ENCODE measurements at places on chromosomes 12 and 14. TPM values are rescaled to one million over a fixed set of nuclear protein-coding genes. Genes with fewer than 3 reads are reported as not detected.

Gene LALBA
- not detected for total RNA-seq

Gene TSPAN9
- total RNA-seq = 201 TPM

Gene DLGAP5
- 0.80 TPM for total RNA-seq

Gene TPPP2
- 0.44 TPM for total RNA-seq

Gene LBHD2
- total RNA-seq = 0.47 TPM

Gene PLEKHG3
- total RNA-seq = 37.7 TPM

Gene TCL1B
- not detected for total RNA-seq

Gene SERPINA10
- total RNA-seq = not detected

DNA sequence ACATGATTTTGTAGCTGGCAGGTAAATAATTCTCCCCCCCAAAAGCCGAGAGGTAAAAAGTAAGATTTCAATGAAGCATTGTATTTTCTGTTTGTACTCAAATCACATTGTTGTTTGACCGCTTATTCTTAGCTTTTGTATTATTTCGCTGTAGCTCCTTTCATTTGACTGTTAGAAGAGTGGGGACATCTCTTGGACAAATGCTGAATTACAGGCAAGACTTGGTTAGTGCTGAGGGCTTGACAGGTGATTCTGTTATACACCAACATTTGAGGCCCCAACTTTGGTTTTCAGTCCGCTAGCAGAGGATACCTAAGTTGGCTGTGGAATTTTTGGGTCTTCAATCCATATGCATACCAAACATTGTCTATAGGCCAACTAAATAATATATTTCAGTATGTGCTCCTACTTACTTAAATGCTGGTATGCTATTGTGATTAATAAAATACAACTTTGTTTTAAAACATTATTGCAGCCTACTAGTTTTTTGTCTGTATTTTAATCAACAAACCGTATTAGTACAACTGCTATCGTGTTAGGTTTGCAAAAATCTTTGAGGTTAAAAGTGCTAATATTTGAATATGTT is 102.2 kb downstream of the ERC1 start:
- no peak for DNase-seq

- peak; percentile 26 for DNase-seq
Measured at GRCh38 chr12:46825591-46826414, at the start of gene SLC38A4. SLC38A4 (minus strand) TSS chr12:46825997; CDS start chr12:46793071, 32,926 bp downstream.

DNA sequence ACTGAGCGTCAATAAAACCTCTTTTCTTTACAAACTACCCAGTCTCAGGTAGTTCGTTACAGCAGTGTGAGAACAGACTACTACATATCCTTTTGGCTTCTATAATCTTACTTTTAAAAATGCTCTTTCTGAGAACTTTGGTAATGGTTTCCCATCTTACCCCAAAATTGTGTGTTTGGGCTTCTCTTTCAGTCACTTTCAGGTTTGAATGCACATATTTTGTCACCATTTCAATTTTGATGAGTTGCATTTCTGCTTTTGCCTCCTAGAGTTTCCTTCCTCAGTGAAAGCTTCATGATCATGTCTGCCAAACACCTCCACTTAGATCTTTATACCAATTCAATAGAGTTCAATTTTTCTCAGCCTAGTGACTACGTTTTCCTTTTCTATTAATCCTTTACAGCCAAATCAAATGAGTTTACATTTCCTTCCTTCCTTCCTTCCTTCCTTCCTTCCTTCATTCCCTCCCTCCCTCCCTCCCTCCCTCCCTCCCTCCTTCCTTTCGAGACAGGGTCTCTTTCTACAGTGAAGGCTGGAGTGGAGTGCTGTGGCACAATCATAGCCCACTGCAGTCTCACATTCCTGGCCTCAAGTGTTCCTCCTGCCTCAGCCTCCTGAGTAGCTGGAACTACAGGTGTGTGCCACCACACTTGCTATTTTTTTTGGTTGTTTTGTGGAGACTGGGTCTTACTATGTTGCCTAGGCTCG is 124.9 kb downstream of the BCAT1 start:
- no peak for DNase-seq

GRCh38 chr12:57011438-57012424 is 4.6 kb downstream of the TAC3 start:
- no peak for DNase-seq

DNA sequence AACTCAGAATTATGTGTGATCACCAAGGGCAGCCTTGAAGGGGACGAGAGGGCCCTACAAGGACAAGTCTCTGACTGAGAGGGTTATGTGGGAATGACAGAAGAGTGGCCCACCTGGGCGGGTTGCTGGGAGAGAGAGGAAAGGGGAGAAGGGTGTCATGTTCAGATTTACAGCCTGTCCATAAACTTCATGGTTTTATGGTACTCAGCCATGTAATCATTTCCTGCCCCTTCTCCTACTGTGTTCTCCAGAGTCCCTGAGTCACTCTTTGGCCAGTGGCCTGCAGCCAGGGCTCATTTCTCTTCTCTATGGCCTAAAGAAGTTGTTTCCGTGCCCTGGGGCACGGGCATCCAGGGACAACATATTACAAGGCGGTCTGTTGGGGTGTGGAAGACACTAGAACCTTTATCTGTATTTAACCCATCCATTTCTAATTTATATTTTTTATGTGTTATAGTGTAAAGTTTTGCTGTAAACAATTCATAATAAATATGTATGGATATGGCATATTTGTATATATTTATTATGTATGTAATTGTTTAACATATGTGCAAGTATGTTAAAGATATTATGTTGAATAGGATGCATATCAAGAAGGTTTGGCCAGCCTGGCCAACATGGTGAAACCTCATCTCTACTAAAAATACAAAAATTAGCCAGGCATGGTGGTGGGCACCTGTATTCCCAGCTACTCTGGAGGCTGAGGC is 26.9 kb downstream of the DDX47 start:
- peak; percentile 40 for DNase-seq

DNA sequence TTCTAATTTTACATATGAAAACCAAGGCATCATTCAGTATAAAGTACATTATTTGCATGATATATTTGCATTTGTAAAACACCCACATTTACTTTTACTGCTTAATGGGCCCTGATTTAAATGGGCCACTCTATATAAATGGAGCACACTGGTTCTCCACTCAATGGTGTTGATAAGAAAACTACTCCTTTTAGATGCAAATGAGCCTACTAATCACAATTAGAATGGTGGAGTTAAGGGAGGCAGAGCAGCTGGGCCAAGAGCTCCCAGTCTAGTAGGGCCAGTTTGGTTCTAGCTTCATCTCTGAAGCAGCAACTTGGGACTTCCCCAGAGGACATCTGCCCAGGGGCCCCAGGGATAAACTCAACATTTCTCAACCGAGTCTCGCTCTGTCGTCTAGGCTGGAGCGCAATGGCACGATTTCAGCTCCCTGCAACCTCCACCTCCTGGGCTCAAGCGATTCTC is 120.7 kb downstream of the FOXN3 start:
- DNase-seq = no peak

- DNase-seq = no peak
Measured at GRCh38 chr12:6084261-6084968, 40.1 kb downstream of the VWF start.

DNA sequence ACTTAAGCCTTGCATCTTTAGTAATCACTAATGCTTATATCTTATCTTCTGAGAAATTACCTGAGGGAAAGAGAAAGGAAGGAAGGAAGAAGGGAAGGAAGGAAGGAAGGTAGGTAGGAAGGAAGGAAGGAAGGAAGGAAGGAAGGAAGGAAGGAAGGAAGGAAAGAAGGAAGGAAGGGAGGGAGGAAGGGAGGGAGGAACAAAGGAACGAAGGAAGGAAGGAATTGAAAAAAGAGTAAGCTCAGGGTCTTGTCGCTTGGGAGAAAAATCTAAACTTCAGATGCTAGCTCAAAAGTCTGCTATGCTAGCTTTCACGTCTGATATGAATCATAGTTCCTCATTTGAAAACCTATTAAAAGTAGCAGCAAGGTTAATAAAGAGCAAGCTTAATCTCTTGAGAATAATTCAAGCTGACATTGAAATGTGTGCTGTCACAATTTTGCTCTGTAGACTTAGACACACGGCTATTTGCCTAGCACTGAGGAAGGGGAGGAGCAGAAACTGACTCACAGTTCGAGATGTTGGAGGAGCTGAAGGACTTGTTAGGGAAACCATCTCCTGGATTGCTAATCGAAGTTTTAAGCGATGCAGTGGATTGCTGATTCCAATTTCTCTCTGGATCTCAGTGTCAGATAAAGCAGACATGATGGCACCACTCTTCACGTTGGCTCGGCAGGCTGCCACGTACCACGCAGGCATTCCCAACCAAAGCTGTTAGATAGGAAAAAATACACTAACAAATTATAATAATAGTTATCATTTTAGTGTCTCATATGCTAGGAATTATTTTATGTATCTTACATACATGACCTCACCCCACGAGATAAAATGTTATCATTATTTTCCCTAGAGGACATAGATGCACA is 216.7 kb downstream of the ACSS3 start:
- DNase-seq = no peak

GRCh38 chr12:104763168-104763805 is 194.8 kb downstream of the SLC41A2 start:
- DNase-seq = no peak

DNA sequence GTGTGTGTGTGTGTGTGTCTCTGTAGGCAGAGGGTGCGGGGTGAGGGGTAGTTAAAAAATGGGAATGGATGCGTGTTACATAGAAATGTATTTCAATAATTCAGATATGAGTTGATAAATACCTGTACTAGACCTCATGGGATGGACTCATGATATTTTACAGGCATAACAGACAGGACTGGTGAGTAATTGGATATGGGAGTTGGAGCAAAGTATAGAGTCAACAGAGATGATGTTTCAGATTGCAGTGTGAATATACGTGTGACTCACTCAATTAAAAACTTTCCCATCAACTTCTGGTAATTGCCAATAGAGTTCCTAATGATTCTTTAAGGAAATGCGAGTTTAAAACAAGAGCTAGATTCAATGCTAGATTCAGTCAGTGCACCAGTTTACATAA is 711.9 kb downstream of the C12orf50 start:
- no peak for DNase-seq

- DNase-seq = no peak
Measured at GRCh38 chr14:70924521-70924920, 17.3 kb downstream of the PCNX1 start.

DNA sequence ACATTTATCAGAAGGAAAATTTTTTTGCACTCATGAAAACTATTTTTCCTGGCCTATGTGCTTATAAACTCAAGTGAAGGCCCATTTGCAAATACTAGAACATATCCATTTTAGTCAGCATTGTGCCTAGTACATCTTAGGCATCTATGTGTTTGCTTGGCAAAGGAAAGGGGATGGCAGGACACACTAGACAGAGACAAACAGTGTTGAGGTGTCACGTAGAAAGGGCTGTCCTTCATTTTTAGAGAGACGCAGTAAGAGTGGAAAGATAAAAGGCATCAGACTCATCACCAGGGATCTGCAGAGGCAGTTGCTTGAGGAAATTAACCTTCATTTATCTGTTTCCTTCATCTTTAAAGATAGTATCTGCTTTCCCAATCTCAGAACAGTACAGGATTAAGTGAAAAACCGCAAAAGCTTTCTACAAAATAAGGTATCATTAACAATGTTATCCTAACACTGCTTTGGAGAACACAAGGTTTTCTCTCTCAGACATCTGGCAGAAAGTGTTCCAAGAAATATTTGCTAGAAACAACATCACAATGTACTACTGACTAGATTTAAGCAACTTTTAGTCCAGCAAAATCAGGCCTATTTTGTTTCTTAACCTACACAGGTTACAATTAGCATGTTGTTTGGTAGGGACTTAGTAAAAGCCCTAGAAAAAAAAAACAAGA is 2.0 kb downstream of the YBX3 start:
- DNase-seq = no peak

GRCh38 chr12:90484094-90484493 is 470.9 kb downstream of the CCER1 start:
- DNase-seq = no peak

DNA sequence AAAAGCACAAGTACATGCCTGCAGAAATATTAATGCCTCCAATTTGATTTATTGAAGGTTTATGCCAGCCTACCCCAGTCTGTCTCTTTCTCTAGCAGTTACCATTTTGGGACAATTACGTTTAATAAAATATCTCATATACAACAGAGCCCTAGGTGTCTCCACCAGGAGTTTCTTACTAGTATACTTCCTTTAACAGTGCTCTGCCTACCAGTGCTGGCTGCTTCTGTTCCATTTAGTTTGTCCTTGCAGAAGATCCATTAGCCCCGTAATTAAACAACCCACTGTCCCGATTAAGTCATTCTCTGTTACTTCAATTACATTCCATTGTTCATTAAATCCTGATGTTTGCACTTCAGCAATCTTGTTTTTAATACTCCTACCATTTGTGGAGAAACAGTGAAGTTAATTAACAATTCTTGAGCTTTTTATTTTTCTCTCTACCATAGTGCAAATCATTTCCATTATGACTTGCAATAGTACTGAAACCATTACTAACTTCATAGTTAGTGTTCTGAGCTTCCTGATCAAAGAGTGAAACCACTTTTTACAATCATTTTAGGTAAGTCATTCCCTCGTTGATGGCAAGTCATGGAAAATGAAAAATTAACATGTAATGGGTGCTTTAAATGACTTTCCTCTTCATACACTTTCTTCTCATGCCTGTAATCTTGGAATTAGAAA is 121.1 kb downstream of the PLXNC1 start:
- no peak for DNase-seq

DNA sequence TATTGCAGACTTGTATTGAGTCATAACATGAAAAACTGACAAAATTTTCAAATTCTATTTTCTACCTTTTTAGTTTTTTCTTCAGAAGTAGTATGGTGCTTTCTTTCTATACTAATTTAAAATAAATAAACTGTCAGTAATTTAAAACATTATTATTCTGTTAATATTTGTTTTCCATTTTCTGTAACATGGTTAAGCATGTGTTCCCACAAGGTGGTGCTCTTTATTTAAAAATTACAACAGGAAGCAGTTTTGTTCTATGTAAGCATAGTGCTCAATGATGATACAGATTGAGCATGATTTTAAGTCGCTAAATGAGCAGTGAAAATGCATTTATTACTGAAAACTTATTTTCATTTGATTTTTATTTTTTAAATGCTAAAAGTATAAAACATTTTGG is 114.6 kb downstream of the PPFIA2 start:
- no peak for DNase-seq

DNA sequence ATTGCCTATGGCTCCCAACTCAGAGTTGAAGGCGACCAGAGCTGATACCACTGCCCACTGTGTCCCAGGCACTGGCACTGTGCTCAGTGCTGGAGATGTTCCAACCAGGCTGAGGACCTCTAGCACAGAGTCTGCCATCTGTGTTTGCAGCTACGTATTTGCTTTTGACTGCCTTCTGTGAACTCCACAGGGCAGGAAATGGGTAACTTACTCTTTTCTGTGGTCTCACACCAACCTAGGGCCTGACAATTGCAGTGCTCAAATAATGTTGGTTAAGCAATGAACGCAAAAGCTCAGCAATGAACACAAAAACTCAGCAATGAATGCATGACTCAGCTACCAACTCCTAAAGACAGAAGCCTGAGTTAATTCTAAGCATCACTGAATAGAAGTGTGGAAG is 202.8 kb downstream of the NUAK1 start:
- DNase-seq = no peak

GRCh38 chr12:120739821-120740613 is 14.4 kb downstream of the ACADS start:
- no peak for DNase-seq

DNA sequence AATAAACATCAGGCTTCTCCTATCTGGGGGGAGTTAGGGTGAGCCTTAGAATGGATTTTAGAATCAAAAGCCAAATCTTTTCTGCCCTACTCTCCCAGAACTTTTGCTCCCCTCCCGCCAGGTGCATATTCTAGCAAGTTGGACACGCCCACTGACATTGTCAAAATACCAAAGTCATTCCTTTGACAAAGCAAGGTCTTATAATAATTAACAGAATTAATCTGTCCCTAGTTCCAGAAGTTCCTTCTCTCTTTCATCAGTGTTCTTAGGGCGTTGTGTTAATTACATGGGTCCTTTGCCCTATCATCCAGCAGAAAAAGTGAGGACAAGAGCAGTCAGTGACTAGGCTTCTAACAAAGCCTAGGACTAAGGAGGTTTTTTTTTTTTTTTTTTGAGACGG is 2.4 kb downstream of the PRR13 start:
- DNase-seq = no peak

Data from left cardiac atrium (tissue), 4 donors.